Frontal cortex (tissue), 4 donors: ENCODE measurements at places on chromosomes 11 and 22. TPM values are rescaled to one million over a fixed set of nuclear protein-coding genes. Genes with fewer than 3 reads are reported as not detected.

Gene IFITM10
- 0.41 TPM for total RNA-seq

DNA sequence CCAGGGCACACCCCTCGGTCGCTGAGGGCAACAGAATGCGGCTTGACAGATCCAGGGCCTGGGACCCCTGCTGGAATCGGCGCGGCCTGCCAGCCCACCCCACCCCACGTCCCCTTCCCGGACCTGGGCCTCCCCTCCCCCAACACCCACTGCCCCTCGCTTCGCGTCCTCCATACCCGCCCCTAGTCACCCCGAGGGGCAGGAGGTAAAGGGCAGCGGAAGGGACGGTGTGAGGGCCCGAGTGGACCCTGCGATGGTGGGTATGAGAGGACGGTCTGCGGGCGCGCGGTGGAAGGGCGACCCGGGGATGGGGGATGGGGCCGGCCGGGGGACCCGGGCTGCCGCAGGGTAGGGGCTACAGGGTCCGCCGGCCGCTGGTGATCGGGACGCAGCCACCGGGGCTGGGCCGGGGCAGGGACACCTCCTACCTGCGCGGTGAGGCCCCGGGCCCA, 311 bp downstream of the APBB1 start:
- DNase-seq = no peak

DNA sequence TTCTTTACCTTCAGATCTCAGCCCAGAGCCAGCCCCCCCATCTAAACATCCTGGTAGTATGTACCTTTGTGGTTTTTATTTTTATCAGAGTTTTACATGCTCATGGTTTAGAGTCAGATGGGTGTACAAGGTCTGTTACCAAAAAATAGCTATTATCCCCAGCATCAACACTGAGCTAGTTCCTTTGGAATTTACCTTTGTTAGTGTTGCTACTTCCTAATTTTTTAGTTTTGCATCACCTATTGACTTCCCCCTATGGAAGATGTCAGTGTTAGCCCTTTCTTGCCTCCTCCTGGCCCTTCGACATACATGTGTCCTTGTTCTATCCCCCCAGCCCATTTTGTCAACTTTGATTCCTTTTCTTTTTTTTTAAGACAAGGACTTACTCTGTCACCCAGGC, 7.4 kb downstream of the UPB1 start:
- no peak for DNase-seq

DNA sequence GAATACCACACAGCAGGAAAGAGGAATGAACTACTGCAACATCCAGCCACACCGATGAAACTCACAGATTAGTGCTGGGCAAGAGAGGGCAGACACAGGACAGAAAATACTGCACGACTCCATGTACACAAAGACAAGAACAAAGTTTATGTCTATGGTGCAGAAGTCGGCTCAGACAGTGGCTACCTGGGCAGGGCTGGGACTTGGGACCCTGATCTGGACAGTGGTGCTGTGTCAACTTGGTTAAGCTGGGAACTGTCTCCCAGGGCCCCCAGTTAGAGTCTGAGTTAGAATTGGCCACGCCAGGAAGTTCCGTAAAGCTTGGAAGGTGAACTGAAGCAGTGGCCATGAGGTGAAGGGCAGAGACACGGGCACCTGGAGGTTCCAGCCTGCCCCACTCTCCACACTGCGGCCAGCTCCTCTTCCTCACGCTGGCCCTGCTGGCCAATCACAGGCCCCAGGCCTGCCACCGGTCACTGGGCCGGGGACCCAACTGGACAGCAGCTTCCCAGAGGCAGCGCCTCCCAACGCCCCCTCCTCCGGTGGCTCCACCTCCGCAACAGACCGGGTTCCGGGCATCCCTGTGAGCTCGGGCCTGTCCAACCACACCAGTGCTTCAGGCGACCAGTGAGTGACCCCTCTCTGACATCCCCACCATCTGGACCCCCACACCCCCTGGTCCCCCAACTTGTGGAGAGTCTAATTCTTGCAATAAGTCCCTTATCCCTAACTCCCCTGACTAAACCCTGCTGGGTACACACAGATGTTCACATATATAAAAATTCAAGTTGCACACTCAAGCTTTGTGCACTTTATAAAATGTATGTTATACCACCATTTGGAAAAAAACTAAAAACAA, 93.7 kb downstream of the MICAL3 start:
- no peak for DNase-seq

GRCh38 chr11:8812438-8812837, 98.6 kb upstream of the AKIP1 start:
- DNase-seq = no peak
